ENCODE measurements at places on chromosomes 11 and 22. TPM values are rescaled to one million over a fixed set of nuclear protein-coding genes. Genes with fewer than 3 reads are reported as not detected.

GRCh38 chr22:35850831-35851230, 133.2 kb downstream of the APOL5 start:
- no peak for DNase-seq
- no peak overlapping the region for H3K27ac ChIP-seq
- no peaks in the 10 kb centered on the region for H3K4me1 ChIP-seq
- no peaks in the 10 kb centered on the region for H3K27me3 ChIP-seq
- no peak overlapping the region for H3K4me3 ChIP-seq

GRCh38 chr11:66242095-66242765, 26.2 kb upstream of the RAB1B start:
- H3K36me3 ChIP-seq: peaks cover 17% of the 10 kb centered on the region
- H3K4me1 ChIP-seq: peaks cover 16% of the 10 kb centered on the region
- H3K4me3 ChIP-seq: no peak overlapping the region
- no peak for DNase-seq
- peak overlapping the region; percentile 41 for H3K27ac ChIP-seq

GRCh38 chr22:23089633-23090456, 19.5 kb downstream of the GNAZ start:
- H3K4me1 ChIP-seq: peaks cover 14% of the 10 kb centered on the region
- no peaks in the 10 kb centered on the region for H3K27me3 ChIP-seq
- H3K36me3 ChIP-seq: no peaks in the 10 kb centered on the region
- no peak overlapping the region for H3K27ac ChIP-seq

GRCh38 chr22:17087498-17088131, 2.8 kb downstream of the IL17RA start:
- no peaks in the 10 kb centered on the region for H3K27me3 ChIP-seq
- DNase-seq: peak; percentile 83
- peaks cover 73% of the 10 kb centered on the region for H3K4me1 ChIP-seq

The FOSL1 gene
- 2.0 TPM for total RNA-seq

The FAM180B gene
- total RNA-seq: 0.25 TPM

GRCh38 chr11:76560219-76560618, 110.3 kb downstream of the LRRC32 start:
- H3K4me1 ChIP-seq: peaks cover 7% of the 10 kb centered on the region
- DNase-seq: peak; percentile 10
- no peaks in the 10 kb centered on the region for H3K36me3 ChIP-seq
- peaks cover 15% of the 10 kb centered on the region for H3K27me3 ChIP-seq
- no peak overlapping the region for H3K4me3 ChIP-seq

The LRRC75B gene
- 0.64 TPM for total RNA-seq

The PHF21B gene
- not detected for total RNA-seq

- H3K27me3 ChIP-seq: no peaks in the 10 kb centered on the region
- H3K27ac ChIP-seq: no peak overlapping the region
- DNase-seq: no peak
- H3K36me3 ChIP-seq: peaks cover 22% of the 10 kb centered on the region
- no peak overlapping the region for H3K4me3 ChIP-seq
- H3K4me1 ChIP-seq: peaks cover 16% of the 10 kb centered on the region
Observed at GRCh38 chr11:43922744-43923405, 19.6 kb upstream of the C11orf96 start.

- no peaks in the 10 kb centered on the region for H3K27me3 ChIP-seq
- H3K4me1 ChIP-seq: no peaks in the 10 kb centered on the region
- no peak overlapping the region for H3K4me3 ChIP-seq
- no peak for DNase-seq
Observed at GRCh38 chr11:1029051-1029450, 7.5 kb downstream of the MUC6 start.

DNA sequence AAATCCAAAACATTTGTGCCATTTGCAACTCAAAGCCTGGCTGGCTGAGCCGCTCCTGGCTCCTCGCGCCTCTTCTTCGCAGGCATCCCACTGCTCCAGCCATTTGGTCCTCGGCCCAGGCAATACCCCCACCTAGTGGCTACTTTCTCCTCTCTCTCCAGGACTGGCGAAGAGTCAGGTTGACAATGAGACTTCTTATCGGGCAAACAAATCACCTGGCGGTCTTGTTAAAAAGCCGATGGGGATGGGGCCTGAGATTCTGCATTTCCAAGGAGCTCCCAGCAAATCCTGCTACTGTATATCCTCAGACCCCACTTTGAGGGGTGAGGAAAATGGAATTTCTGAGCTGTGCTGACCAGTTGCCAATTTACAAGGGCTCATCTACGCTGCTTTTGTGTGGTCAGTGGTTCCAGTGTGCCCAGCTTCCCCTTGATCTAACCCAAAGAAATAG, 89.0 kb downstream of the ISX start:
- H3K27me3 ChIP-seq: peaks cover 10% of the 10 kb centered on the region
- H3K27ac ChIP-seq: no peak overlapping the region
- H3K4me3 ChIP-seq: no peak overlapping the region

- peak overlapping the region; percentile 14 for H3K27ac ChIP-seq
- H3K4me3 ChIP-seq: no peak overlapping the region
- peaks cover 18% of the 10 kb centered on the region for H3K27me3 ChIP-seq
- H3K36me3 ChIP-seq: no peaks in the 10 kb centered on the region
- no peak for DNase-seq
Observed at GRCh38 chr11:118168751-118169150, 7.7 kb downstream of the SCN2B start.

DNA sequence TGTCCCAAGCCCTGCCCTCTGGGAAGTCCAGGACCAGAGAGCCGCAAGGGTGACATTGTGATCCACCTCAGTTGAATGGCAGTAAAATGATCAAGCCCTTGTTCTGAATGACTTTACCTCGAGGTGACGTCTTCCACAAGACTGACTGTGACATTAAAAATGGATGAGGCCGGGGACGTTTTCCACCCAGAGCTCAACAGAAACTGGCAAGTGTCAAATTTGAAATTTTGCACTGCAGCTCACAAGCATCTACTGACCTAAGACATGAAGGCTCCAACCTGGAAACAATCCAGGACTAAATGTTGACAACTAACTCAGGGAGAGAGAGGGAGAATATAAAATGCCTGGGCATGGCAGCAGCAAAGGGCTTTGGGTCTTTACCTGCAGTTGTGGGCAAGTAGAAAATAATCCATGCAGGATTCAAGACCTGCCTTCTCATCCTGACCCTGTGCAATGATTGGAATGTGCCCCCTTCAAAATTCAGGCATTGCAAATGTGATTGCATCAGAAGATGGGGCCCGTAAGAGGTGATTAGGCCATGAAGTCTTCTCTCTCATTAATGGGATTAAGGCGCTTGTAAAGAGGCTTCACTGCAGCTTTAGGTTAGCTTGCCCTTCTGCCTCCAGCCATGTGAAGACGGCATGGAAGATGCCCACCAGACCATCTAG, 33.6 kb upstream of the CLMP start:
- peaks cover 40% of the 10 kb centered on the region for H3K27me3 ChIP-seq
- DNase-seq: no peak
- H3K4me1 ChIP-seq: peaks cover 17% of the 10 kb centered on the region
- no peak overlapping the region for H3K4me3 ChIP-seq

The ANGPTL5 gene
- not detected for total RNA-seq

DNA sequence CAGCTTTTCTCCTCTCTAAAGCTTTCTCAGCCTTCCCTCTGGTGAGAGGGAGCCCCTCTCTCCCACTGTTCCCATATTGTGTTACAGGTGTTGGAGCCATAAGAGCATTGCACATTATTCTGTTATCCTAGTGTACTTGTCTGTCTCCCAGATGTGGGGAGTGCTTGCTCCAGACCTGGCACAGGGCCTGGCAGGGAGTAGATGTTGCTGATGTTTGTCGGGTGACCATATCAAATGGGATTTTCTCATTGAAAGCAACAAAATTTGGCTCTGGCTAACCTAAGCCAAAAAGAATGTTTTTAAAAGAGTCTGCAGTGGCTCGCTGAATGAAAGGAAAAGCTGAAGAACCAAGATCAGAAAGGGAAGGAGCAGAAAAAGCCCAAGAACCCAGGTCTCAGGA, 41.1 kb downstream of the CYB5R2 start:
- DNase-seq: no peak
- H3K27me3 ChIP-seq: no peaks in the 10 kb centered on the region
- no peaks in the 10 kb centered on the region for H3K4me1 ChIP-seq
- no peak overlapping the region for H3K27ac ChIP-seq

DNA sequence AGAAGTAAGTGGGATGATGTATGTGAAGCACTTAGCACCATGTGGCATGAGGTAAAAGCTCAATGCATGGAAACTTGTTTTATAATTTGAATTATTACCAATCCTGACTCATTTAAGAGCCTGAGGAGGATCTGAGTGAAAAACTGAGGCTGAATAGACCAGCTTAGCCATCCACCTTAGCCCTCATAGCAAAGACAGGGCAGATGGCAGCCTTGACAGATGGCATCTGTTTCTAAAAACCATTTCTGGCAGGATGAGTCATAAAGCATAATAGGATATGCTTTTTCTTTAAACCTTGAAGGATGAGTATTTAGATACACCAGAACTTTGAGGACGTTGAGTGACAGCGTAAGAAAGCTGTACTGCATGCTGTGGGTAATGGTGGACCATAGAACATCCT, 61.0 kb upstream of the NAV2 start:
- DNase-seq: no peak
- H3K27ac ChIP-seq: no peak overlapping the region
- H3K36me3 ChIP-seq: no peaks in the 10 kb centered on the region

The KDM4D gene
- 1.0 TPM for total RNA-seq

GRCh38 chr11:78385205-78385604, 32.4 kb downstream of the GAB2 start:
- peaks cover 45% of the 10 kb centered on the region for H3K36me3 ChIP-seq
- no peaks in the 10 kb centered on the region for H3K4me1 ChIP-seq
- no peaks in the 10 kb centered on the region for H3K27me3 ChIP-seq
- no peak for DNase-seq

DNA sequence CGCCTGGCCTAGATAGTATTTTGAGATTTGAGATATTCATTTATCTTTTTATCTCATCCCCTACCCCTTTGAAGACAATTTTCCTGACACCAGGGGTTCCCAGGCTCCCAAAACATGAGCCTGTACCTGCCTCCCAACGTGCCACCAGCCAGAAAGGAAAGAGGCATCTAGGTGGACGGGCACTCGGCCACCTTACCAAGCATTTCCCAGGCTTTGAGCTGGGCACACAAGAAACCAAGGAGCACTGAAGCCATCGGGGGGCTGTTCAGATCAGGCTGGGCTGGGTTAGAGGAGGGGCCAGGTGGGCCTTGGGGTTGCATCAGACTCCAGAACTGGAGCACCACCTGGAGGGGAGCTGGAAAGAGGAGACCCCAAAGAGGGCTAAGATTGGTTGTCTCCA, 28.5 kb upstream of the BAIAP2L2 start:
- no peak overlapping the region for H3K4me3 ChIP-seq
- H3K27ac ChIP-seq: no peak overlapping the region
- peaks cover 17% of the 10 kb centered on the region for H3K36me3 ChIP-seq
- H3K27me3 ChIP-seq: no peaks in the 10 kb centered on the region

The DNAJB7 gene
- total RNA-seq: not detected

GRCh38 chr22:29288837-29289236, 17.6 kb upstream of the GAS2L1 start:
- no peak overlapping the region for H3K4me3 ChIP-seq
- DNase-seq: no peak
- H3K27me3 ChIP-seq: no peaks in the 10 kb centered on the region
- peaks cover 70% of the 10 kb centered on the region for H3K36me3 ChIP-seq
- peaks cover 6% of the 10 kb centered on the region for H3K4me1 ChIP-seq
- H3K27ac ChIP-seq: no peak overlapping the region
